H1 (cell line): ENCODE measurements at places on chromosomes 11 and 22. TPM values are rescaled to one million over a fixed set of nuclear protein-coding genes. Genes with fewer than 3 reads are reported as not detected.

DNA sequence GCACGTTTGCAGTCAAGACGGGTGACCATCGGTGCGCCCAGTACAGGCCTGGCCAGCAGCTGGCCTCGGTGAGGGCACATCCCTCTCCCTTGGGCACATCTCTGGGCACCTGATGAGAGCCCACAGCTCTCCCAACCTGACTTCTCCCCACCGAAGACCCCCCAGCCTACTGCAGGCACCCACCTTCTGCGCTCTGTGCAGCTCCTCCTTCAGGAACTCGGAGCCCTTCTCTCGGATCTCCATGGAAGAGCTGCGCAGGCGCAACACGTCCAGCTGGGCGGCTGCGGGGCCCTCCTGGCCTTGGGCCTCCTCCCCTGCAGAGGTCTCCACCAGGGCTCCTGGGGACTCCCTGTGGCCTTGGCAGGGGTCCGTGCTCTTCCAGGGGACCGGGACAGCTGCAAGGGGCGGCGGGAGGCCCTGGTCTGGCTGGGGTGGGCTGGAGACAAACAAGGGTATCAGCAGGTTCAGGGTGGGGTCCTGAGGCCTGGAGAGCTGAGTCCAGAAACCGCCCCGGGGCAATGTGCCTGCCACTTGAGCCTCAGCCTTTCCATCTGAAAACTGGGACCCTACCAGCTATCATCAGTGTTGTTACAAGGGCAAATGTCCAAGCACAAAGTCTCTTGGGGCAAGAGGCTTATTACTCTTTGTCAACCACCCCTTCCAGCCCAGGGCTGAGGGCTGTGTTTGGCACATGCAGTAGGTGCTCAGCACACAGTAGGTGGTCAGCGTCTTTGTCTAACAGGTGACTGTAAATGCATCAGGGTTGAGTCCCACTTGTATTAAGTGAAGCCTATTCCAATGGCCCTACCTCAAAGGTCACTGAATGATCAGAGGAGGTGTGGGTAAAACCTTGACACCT is 9.3 kb downstream of the RAB3IL1 start:
- no peak for DNase-seq

GRCh38 chr11:103378931-103379330 is 269.7 kb downstream of the DYNC2H1 start:
- no peak for DNase-seq

DNA sequence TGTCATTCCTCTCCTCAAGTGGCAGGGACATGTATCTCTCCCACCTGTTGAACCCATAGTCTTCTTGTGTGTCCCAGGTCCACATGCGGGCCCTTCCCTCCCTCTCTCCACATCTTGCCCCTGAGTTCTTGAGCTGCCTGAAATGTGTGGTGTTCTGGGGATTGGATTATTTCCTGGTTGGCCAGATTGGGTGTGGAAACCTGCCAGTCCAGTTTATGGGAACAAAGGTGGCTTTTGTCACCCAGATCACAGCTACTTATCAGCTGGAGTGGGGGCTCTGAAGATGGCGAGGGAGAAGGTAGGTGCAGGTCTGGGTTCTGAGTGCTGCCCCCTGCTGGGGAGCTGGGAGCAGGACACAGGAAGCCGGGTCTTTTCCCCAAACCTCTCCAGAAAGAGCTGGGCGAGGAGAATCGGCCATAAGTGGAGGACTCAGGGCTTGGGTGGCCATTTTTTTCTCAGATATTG is 14.2 kb downstream of the DTX4 start:
- peak; percentile 82 for DNase-seq

The CECR2 gene
- 123 and 131 TPM in 2 replicates for total RNA-seq

GRCh38 chr11:63564784-63565350 is 1.7 kb upstream of the PLAAT2 start:
- DNase-seq, result no peak

- DNase-seq, result no peak
Measured at GRCh38 chr11:66919923-66920322, 38.3 kb downstream of the PC start.

- no peak for DNase-seq
Measured at GRCh38 chr11:119130662-119131061, 9.3 kb downstream of the HINFP start.

- no peak for DNase-seq
Measured at GRCh38 chr22:27720860-27721259, 80.7 kb downstream of the MN1 start.

- peak; percentile 97 for DNase-seq
Measured at GRCh38 chr11:66883016-66883965, 26.4 kb downstream of the LRFN4 start.

DNA sequence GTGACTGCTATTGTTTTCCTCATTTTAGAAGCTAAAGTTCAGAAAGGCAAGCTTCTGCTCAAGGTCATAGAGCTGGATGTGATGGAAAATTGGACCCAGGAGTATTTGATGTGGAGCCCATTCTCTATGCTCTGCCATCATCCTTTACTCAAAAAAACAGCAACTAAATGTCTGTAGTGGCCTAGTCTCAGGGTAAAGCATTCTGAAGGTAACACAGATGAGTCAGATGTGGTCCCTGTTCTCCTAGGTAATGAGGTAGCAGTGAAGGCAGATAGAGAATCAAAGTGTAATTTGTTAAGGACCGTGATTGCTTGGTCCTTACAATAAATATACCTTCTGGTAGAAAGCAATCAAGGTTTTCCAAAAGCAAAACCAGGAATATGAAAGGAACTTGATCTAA is 84.4 kb upstream of the SPON1 start:
- no peak for DNase-seq

- no peak for DNase-seq
Measured at GRCh38 chr11:69311767-69312385, 17.9 kb downstream of the MYEOV start.

GRCh38 chr11:61911701-61912529 is 5.5 kb downstream of the RAB3IL1 start:
- DNase-seq, result no peak

DNA sequence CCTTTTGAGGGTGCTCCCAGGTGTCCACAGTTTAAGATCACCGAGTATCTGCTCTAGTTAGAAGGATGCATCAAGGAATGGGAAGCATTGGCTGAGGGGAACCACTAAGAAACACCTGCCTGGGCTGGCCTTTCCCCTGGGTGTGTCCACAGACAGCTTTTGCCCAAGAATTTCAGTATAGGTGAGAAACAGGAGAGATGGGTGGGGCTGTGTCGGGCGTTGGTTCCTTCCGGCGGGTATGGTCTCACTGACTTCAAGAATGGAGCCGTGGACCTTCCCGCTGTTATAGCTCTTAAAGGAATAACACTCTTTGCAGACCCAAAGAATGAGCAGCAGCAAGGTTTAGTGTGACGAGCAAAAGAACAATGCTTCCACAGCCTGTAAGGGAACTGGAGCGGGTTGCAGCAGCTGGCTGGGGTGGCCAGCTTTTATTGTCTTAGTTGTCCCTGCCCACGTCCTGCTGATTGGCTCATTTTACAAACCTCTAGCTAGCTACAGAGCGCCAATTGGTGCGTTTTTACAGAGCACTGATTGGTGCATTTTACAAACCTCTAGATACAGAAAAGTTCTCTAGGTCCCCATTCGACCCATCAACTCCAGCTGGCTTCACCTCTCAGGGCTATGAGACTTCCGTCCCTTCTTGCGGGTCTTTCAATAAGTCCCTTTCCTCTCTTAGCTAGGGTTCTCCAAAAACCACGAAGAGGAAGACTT is 2.4 kb downstream of the FADS1 start:
- DNase-seq, result no peak

The IGLL1 gene
- total RNA-seq, result not detected in 2 replicates

GRCh38 chr22:42470366-42471082 is 38.3 kb upstream of the NFAM1 start:
- no peak for DNase-seq

GRCh38 chr11:8327761-8328192 is 64.1 kb upstream of the LMO1 start:
- no peak for DNase-seq

The PLEKHA7 gene
- 25.0 and 25.6 TPM in 2 replicates for total RNA-seq

The DMC1 gene
- total RNA-seq, result 7.1 and 7.2 TPM in 2 replicates

- no peak for DNase-seq
Measured at GRCh38 chr11:121419836-121420235, 32.3 kb upstream of the SORL1 start.

- DNase-seq, result no peak
Measured at GRCh38 chr11:39570526-39570925, 1888.9 kb downstream of the LRRC4C start.

The SYCE3 gene
- total RNA-seq, result not detected in 2 replicates

DNA sequence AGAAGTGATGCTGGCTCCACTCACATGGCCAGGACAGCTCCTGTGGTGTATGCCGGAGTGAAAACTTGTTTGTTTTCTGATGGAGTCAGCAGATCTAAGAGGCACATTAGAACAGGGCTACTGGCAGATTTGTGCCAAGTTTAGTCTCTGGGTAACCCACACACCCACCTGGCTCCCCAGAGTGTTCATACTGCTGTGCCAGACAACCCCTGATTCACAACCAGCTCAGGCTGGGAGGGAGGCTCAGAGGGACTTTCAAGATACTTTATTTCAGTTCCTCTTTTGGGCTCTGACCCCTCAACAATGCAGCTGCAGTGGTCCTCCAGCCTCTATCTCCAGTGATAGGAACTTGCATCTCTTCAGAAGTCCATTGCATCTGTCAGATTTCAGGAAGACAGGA is 8.5 kb downstream of the NTM start:
- no peak for DNase-seq

DNA sequence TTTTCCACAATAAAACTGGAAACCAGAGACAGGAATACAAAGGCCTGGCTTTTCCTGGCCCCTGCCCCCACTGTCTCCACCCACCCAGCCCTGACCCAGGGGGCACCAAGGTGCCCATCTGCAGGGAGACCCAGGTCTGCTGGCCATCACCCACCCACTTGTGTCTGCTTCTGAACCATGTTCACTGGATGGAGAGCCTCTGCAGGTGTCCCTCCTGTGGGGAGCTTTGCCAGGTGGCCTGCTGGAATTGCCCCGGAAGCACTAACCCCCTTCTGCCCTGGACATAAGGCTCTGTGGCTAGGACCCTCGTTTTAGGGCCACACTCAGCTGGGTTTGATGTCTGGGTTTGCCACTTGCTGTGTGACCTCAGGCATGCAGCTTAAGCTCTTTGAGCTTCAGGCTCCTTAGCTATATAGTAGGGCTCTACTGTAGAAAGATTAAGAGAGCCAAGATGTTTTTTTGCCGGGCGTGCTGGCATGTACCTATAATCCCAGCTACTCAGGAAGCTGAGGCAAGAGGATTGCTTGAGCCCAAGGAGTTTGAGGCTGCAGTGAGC is 3.9 kb downstream of the SCARF2 start:
- DNase-seq, result no peak

The MS4A6E gene
- total RNA-seq, result not detected in 2 replicates

The EFCAB6 gene
- 1.5 and 1.7 TPM in 2 replicates for total RNA-seq

DNA sequence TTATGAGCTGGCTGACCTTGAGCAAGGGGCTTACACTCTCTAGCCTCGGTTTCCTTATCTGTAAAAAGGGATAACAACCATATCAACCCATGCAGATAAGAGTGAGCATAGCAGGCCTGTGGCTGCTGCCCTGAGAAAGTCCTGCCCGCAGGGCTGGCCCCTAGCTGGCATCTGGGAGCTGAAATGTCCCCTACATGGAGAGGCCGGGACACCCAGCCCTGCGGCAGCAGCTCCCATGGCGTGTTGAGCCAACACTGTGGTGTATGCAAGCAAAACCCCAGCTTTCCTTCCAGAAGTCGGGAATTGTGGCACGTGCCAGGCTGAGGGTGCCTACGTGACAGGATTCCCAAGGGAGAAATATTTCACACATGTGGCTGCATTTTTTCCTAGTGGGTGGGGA is 358.9 kb downstream of the CTTN start:
- DNase-seq, result no peak

DNA sequence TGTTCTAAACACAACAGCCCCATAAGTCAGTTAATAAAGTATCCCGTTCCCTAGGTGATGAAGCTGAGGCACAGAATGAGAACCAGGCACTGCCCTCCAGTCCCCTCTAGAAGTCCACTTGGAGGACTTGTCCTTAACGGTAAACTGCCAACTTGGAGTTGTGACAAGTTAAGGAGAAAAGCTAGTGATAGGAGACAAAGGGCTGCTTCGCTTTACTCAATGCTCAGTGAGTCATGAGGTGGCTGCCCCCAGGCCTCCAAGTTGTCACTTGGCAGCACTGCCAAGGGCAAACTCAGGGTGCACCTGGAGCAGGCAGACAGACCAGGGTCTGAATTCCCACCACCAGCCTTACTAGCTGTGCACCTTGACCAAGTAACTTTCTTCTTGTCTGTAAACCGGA is 13.5 kb downstream of the SLC43A1 start:
- no peak for DNase-seq

DNA sequence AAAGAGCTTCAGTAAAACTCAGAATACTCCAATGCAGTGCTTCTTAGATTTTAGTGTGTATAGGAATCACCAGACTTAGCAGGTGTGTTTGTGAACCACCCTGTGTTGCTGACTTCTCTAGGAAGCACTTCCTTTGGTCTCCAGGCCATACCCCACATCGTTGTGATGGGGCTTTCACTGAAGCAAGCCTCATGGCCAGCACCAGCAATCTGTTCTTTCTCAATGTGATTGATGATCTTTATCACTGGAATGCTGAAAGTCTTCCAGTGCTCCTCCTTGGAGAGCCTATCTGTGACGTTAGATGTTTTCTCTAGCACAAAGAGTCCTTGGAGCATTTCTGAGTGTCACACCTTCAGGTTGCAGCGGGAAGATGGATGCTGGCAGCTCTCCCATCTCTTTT is 280.5 kb downstream of the DDX10 start:
- DNase-seq, result no peak

- DNase-seq, result no peak
Measured at GRCh38 chr22:47794851-47795250, 1032.4 kb downstream of the TBC1D22A start.

The SLC22A12 gene
- not detected in 2 replicates for total RNA-seq

DNA sequence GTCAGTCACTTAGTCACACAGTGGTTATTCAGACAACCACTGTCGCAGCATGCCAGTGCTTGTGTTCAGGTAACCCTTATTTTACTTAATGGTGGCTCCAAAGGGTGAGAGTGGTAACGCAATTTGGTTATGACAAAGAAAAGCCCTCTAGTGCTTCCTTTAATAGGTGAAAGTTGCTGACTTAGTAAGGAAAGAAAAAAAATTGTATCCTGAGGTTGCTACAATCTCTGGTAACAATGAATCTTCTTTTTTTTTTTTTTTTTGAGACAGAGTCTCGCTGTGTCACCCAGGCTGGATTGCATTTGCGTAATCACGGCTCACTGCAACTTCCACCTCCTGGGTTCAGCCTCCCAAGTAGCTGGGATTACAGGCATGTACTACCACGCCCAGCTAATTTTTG is 64.5 kb downstream of the C11orf91 start:
- DNase-seq, result no peak
